Stimulated activated CD8-positive, alpha-beta memory T cell treated with anti-CD3 and anti-CD28 coated beads, Interleukin-4, amount 100 ng/mL, for 24 hours (primary cell): ENCODE measurements at places on chromosomes 16 and 17.

DNA sequence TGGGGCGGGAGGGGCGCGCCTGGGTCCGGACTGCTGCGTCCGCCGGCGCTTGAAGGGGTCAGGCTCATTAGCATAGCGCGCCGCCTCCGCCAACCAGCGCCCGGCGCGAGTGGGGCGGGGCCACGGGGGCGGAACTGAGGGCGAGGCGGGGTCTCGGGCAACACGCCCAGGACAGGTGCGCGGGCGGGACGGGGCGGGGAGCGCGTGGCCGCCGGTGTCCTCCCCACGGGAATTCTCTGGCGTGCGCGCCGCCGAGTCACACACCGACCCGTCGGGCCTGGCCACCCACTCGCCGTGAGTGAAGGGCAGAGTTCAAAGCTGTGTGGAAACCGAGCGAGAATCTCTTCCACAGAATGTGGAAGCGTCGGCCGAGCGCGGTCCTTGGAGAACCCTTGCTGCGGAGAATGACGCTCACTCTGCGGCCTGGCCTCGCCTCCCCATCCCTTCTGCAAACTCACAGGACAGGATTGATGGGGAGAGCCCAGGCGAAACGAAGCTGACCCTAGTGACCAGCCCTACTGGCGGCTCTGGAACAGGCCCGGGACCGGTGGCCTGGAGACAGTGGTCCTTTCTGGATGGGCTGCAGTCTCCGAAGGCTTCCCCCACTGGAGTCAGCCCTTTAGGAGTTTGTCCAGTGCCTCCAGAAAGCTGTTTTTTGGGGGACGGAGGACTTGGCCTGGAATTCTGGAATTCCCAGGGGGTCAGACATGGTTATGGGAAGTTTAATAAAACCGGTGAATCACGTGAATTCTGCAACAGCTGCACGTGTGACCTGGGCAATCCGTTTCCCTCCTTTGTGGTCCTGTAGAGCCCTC is at the start of gene SNAI3:
SNAI3 (minus strand) TSS at position 69 of the 815 bp plus-strand sequence. CDS start 101 bp downstream, outside the sequence.
- peak; percentile 80 for DNase-seq

GRCh38 chr17:39151943-39152818 is 744 bp upstream of the PLXDC1 start:
- DNase-seq = no peak

DNA sequence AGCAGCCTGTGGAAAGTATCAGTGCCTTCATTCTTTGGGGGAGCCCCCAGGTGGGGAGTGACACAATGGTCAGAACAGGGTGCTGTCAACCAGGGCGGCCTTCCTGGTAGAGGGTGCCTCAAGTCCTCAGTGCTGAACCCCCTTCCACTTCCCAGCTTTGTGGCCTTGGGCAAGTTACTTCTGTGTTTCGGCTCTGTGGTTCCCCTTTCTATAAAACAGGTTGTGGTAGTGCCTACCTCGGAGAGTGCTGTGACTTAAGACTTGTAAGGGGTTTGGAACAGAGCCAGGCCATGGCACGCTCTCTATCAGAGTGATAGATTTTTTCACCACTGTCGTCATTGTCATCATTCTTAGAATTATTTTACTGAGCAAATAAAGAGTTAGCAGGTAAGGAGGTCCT is 141.1 kb downstream of the CCDC182 start:
- peak; percentile 37 for DNase-seq

- no peak for DNase-seq
Measured at GRCh38 chr16:18958621-18959029, 25.1 kb upstream of the TMC7 start.

DNA sequence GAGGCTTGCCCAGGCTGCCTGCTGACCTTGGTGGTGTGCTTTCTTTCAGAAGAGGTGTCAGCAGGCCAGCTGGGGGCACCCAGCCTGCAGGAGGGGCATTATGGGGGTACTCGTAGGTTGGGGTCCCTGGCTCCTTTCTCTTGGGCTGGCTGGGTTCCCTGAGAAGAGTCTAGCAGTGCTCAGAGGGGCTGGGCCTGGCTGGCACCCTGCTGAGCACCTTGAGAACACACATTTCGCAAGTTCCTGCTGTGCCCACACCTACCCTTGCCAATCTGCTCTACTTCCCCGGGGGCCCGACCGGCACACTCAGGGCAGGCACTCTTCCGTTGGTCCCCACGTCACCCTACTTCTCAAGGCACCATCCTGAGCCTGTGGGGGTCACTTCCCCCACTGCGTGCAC is 5.1 kb downstream of the CEMP1 start:
- DNase-seq = no peak

DNA sequence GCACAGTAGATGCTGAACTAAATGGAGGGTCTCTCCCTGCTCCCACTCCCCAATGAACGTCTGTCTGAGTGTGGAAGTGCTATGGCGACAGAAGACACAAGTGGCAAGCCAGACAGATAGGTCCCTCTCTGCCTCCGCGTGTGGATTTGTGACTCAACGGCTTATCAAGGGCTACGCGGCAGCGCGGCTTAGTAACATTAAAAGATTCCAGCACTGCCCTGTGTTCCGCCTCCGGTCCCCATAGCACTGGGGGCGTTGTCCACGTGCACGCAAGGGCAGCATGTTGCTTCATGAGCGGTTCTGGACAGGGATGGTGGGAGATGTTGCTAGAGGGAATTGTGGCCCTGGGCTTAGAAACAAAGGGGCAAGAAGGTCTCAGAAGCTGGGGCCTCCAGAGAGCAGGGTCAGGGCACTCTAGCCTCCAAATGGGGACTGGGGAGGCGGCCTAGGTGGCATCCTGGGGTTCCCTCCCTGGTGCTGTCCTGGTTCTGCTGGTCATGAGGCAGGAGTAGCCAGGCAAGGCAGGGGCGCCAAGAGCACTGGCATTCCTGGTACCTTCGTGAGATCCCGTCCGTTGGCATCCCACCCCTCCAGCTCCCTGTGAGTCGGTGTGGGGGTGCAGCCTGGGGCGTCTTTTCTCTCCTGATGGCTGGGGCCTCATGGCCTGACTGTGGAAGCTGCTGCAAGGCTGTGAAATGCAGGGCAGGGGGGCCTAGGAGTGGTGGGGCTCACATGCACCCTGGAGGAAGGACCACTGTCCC is 9.1 kb downstream of the CRHR1 start:
- DNase-seq = no peak

DNA sequence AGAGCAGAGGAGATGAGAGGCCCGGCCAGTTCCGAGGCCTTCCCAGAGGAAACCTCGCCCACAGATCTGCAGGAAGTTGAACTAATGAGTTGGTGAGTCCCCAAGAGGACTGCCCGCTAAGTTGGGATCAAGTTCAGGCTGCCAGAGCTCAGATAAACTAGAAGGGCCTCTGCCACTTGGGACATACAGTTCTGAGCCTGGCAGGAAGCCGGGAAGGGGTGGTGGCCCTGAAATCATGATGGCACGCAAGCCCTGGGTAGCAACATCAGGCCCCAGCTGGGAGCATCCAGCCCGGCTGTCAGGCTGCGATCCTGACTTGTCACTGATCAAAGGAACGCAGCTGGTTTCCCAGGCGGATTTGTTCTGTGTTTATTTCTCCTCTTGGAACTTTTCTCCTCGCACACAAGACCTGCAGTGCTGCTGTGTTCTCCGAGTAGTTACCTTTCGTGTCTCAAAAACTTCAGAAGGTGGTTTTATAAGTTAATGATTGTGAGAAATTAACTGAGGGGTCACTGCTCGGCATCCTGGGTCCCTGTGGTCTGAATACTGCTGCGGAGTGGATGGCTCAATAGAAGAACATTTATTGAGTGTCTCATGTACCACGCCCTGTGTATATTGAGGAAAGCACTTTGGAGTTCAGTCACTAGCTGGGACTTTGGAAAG is 8.0 kb upstream of the WFDC1 start:
- no peak for DNase-seq

DNA sequence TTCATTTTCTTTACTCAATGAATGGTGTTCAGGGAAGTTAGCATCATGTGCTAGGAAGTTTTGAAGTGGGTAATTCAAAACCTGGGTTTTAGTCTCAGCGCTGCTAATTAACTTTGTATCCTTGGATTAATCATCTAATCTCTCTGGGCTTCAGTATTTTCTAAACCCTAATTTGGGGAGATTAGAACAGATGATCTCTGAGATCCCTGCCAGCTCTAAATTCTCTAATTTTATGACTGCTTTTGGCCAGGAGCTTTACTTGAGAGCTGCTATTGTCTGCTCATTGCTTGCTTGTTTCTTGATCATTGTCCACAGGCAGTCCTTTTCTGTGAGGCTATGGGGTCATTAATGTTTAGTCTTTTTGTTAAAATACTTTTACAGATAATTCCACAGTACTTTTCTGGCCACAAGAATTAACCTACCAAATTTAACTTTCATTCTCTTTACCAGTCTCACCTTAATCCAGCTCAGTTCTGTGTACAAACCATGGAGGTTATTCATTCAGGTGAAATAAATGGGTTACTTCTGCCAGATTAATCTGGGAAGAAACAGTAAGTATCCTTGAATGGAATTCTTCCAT is 28.4 kb upstream of the VWA3A start:
- no peak for DNase-seq

- no peak for DNase-seq
Measured at GRCh38 chr16:37511-37910, 15.9 kb downstream of the POLR3K start.

- no peak for DNase-seq
Measured at GRCh38 chr17:17886226-17886625, 49.4 kb upstream of the SREBF1 start.

DNA sequence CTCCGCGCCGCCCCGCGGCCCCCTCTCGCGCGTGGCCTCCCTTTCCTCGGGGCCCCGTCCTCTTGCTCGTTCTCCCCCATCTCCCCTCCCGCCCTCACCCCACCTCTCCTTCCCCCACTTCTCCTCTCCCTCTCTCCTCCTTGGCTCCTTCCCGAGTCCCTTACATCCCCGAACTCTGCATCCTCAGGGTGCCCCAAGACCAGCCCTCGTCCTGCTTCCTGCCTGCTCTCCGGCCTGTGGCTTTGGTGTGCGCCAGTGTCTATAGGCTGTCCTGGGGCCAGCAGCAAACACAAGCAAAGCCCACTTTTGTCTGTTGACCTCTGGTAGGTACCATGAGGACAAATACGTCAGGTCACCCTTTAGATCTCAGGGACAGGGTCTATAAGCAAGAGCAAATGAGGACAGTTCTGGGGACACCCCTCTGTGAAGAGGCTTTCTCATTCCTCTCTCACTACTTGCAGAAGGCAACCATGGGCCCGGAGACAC is 284 bp upstream of the COPZ2 start:
- no peak for DNase-seq

- no peak for DNase-seq
Measured at GRCh38 chr17:74678541-74678940, 34.2 kb downstream of the CD300LF start.

- DNase-seq = no peak
Measured at GRCh38 chr17:57136355-57136754, 51.3 kb downstream of the AKAP1 start.

GRCh38 chr16:81526935-81527334 is 82.3 kb downstream of the CMIP start:
- DNase-seq = no peak

- no peak for DNase-seq
Measured at GRCh38 chr16:3858801-3859200, 21.7 kb downstream of the CREBBP start.

DNA sequence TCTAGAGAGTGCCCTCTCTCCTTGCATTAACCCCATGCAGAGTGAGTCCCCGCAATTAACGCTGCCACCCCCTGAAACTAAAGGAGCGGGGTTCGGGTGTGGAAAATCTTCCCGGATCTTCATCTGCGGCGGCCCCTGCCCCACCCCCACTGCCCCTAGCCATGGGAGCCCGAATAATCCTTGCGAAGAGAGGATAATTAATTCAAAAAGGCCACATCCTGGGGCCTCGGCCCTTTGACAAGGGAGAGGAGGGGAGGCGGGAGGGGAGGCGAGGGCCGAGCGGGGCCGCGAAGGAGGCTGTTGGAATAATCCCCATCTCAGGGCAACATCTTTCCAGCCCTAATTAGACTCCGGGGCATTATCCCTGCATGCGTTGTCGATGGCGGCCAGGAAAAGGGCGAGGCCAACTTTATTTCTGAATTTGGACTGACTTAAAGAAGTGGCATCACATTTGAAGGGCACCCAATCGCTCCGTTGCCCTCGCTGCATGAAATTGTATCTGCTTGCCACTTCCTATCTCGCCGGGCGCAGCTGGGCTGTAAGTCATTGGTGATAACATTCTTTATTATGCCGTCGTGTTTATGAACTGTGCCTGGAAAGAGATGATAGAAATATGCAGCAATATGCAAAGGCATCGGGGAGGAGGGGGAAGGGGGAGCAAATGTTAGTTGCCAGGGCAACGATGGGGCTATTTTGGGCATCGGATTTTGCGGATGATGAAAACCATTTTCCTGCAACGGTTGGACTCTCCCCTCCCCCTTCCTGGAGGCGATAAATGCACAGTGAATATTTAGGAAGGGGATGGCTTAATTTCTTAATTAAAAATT is 387.1 kb upstream of the TNRC6C start:
- DNase-seq = no peak

DNA sequence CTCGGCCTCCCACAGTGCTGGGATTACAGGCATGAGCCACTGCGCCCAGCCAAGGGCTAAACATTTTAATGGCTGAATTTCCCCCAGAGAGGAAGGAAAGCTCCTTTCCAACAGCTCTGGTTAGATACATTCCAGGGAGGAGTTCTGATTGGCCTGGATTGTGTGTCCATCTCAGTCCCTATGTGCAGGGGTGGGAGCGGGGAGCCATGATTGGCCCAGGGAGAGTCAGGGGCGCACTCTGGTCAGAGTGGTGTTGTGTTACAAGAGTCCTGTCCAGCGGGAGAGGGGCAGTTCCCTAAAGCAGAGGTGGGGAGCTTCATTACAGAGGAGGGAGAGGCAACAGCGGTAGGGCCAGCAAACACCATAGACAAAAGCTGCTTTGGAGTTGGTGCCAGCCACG is 75.0 kb downstream of the RAP1GAP2 start:
- DNase-seq = no peak

GRCh38 chr17:15649861-15650421 is 30.4 kb upstream of the FBXW10B start:
- DNase-seq = no peak

- no peak for DNase-seq
Measured at GRCh38 chr17:17947966-17948365, 24.2 kb downstream of the TOM1L2 start.

DNA sequence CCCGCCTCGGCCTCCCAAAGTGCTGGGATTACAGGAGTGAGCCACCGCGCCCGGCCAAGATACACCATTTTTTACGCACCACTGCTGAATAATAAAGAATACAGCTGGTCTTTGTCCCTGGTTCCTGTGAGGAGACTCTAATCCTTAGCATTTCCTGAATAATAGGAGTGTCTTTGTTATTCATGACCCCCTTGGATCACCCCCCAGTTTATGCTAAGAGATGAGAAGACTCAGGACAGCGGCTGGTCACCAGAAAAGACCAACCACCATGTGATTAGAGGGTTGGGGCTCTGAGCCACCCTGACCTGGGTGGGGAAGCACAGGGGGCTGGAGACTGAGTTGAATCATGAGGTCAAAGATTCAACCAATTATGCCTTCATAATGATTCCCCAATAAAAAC is 17.3 kb downstream of the PHLPP2 start:
- DNase-seq = no peak

GRCh38 chr17:27466376-27466742 is 10.1 kb downstream of the KSR1 start:
- no peak for DNase-seq

DNA sequence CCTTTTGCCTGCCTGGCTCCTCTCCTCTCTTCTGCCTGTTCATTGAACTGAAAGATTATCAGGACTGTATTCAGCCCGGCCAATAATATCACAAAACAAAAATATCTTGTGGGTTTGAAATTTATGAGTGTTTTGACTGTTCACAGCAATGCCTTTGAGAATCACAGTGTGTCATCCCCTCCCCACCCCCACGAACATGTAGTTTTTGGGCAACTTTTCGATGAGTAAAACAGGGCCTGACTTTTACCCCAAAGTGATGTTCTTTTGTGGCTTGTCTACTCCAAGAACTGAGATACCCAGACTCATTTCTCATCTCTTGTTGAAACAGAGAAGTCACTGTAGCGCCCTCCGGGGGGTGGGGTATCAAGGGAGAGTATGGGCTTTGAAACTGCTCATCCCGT is 675.7 kb downstream of the WWOX start:
- peak; percentile 39 for DNase-seq
